EH (cell line): ENCODE measurements at places on chromosomes 12 and 14.

GRCh38 chr14:52304248-52304904, 9.7 kb upstream of the PTGER2 start:
- peak; percentile 18 for DNase-seq

DNA sequence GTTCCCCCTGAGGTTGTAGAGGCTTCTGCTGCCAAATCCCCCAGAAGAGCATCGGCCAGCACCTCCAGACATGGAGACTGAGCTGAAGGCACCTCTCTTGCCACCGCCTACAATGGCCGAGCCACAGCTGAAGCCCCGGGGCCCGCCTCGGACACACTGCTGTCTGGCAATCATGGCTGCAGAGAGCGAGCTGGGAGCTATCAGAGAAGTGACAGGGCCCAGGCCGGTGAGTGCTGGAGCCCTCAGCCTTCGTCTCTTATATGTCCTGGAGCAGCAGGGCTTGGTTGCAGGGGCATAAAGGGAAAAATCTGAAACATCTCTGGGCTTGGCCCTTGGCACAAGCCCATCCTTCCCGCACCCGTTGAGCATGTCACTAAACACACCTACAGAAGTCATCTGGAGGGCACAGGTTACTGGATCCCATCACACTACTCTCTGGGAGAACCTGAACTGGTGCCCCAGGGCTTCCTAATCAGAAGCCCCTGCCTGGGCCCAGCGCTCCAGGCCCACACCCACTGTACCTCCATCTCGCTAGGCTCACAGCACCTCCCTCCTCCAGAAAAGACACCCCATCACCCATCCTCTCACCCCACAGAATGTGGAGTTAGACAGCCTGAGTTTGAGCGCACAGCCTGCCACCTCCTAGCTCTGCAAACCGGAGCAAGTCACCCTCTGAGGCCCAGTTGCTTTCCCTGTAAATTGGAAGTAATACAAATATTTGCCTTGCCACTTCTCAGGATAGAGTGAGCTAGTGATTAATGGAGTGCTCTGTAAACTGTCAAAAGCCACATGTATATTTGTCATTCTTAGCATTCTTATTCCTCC, at the start of gene KRT4:
TSS of gene KRT4 (minus strand) at position 232 of the 825 bp plus-strand sequence. CDS start at position 174, 58 bp downstream.
- peak; percentile 75 for DNase-seq

GRCh38 chr12:111748867-111749266, 17.9 kb upstream of the ALDH2 start:
- DNase-seq: no peak

- DNase-seq: peak; percentile 68
These were observed 11.0 kb upstream of the PTPRB start for GRCh38 chr12:70648191-70648590.

DNA sequence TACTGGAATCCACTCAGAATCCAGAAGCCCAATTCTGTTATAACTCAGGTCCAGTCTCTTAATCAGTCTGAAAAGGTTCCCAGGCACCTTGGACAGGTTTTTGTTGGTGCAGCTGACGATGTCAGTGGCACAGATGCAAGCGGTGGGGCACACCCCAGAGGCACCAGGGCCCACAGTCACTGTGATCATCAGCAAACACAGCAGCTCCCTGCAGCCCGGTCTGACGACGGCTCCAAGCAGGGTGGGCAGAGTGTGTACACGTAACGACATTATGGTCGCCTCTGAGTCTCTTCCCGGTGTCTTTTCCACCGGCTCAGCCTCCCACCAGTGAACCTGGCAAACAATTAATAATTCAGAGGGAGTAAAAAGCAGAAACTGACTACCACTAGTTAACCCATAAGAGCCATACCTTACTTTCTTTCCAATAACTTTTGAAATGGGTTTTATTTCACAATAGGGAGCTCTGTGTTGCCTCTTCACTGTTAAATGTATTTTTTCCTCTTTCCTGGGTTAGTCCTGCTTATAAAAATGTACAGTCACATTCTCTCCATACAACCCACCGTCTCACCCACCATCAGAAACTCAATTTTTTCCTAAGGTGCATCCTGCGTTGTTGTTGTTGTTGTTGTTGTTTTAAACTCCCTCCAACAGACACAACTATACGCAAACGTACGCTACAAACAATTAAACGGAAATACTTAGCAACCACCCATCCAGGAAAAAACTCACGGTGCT, 521 bp upstream of the PCED1B start:
- peak; percentile 64 for DNase-seq

- DNase-seq: no peak
These were observed 14.5 kb upstream of the FBRSL1 start for GRCh38 chr12:132475304-132476037.

- no peak for DNase-seq
These were observed 29.5 kb downstream of the CEP170B start for GRCh38 chr14:104894331-104895206.

DNA sequence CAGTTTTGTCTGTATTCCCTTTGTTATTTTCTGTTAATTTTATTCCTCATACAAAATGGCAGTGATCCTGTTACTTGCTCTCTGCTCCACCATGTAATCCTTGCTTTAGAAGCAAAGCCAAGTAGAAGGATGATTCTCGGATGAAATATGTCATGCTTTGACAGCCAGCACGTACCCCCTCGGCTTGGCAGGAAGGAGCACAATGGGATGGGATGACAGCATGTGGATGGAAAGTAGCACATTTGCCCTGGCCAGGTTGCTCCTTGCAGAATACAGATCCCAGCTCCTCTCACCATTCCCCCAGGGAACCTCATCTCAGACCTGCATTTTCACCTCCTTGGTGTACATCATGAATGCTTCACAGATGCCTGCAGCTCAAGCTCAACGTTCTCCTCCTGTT, 35.1 kb upstream of the ATF1 start:
- DNase-seq: no peak

DNA sequence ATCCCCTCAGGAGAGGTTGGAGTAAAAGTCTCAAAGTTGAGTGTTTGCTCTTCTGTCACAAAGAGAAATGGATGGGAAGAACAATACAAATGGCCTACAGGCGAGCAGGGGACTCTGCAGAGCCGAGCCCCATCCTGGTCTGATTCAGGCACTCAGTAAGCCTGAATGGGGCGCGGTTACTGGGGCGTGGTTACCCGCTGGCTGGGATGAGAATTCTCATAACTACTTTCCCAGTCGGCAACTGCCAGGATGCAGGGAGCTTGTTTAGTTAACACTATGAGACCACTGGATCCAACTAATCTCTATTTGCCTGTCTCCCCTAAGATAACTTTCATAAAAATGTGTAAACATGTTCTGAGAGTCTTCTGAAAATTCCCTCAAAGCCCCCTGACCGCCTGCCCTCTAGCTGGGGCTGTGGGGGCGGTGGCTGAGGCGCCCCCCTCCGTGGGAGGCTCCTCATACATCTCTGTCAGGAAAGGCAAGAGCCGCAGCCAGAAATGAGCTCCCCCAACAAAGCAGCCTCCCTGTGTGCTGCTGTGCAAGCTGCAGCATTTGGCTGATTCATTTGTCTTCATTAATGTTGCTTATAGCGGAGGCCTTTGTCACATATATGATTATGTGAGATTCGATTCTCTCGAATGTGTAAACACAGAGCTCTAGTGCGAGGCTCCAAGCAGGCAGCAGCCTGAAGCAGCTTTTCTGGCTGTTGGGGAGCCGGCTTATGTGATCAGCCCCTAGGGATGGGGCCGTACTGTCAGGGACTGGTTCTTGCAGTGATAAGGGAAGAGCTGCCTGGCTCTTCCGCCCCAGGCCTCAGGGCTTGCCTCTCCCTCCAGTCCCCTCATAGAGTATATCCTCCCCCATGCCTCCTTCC, 126.1 kb upstream of the ARHGAP5 start:
- peak; percentile 56 for DNase-seq

DNA sequence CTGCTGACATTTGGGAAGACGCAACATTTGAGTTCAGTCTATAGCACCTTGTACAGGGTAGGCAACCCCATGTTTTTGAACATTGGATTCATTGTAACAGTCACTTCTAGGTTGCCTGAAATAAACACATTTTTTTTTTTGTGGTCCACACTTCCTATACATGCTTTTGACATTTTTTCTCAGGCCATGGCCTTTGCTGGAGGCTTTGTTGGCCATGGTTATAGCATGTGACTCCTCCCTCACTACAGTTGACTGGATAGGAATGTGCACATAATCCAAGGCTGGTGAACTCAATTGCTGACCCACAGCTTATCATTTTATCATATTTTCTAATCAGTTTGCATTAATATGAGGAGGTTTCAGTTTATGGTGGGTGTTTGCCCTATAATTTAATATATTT, 60.6 kb downstream of the TMEM117 start:
- peak; percentile 6 for DNase-seq

DNA sequence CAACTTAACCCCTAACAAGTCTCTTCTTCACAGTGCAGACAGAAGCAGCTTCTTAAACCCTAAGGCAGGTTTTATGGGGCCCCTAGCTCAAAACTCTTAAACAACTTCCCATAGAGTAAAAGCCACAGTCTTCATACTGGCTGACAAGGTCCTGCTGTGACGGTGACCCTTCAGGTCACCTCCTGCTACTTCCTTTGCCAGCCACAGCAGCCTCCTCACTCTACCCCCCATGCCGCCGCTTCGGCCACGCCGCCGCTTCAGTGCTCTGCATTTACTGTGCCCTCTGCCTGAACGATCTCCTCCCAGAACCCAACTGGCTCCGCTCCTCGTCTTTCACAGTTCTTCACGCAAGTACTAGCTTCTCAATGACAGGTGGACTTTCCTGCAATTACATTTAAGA, 45.5 kb downstream of the ACADS start:
- no peak for DNase-seq

DNA sequence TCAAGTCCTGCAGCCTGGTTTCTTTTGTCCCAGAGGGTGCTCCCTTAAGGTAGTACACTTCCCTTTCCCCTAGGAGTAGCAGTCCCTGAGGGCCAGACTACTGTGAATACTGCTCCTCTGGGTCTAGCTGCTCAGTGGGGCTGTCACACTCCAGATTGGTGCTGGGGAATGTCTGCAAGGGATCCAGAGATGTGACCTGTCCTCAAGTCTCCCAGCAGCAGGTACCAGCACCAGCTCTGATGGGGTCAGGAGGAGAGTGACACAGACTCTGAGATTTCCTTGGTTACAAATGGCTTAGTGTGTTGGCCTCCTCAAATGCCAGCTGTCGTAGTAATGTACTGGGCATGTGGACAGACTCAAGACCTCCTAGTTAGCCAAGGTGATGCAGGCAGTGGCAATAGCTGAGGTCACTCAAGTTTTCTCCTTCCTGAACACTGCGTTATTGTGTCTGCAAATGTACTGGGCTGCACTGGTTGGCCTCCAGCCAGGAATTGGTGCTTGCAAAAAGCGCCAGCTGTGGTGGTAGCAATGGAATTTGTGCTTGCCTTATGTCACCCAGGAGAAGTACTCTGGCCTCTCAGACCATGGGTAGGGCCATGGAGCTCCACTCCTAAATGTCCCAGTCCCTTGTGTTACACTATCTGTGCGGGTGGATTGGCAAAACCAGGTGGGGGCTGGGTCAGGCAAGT, 36.4 kb upstream of the AEBP2 start:
- peak; percentile 25 for DNase-seq

DNA sequence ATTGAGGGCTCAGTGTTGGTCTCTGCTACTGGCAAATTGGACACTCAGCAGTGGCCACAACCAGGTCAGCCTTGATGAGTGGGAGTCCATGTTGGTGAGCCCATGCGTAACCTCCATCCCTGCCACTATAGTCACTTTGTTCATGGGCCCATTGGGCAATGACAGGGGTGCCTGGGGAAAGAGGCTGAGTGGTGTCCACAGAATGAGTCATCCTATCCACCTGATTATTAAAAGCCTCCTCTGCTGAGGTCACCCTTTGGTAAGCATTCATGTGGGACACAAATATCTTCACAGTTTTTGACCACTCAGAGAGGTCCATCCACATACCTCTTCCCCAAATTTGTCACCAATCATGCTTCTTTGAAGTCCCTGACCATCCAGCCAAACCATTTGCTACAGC, 50.0 kb downstream of the FIGNL2 start:
- DNase-seq: no peak
